ENCODE measurements at places on chromosomes 16 and 17. TPM values are rescaled to one million over a fixed set of nuclear protein-coding genes. Genes with fewer than 3 reads are reported as not detected.

Gene STH
- not detected for total RNA-seq

Gene PRSS8
- not detected for total RNA-seq

Gene KRT34
- total RNA-seq, result 0.17 TPM

Gene JMJD8
- 31.0 TPM for total RNA-seq

Gene RPS2
- 2,610 TPM for total RNA-seq

Gene CDH13
- 11.6 TPM for total RNA-seq

Gene C17orf113
- total RNA-seq, result 0.17 TPM

Gene DNAH9
- total RNA-seq, result not detected

Gene UNC45B
- total RNA-seq, result not detected

Gene CCL11
- total RNA-seq, result not detected

Gene KLHDC4
- 20.1 TPM for total RNA-seq

Gene FBXL19
- total RNA-seq, result 28.4 TPM

Gene ABI3
- total RNA-seq, result not detected

Gene GPR142
- 1.3 TPM for total RNA-seq

Gene SLFN13
- total RNA-seq, result 2.2 TPM

Gene MYH1
- total RNA-seq, result not detected

Gene CCL1
- not detected for total RNA-seq

Gene GLYR1
- 52.7 TPM for total RNA-seq

Gene DHX58
- 17.2 TPM for total RNA-seq

Gene POLR3K
- 2.0 TPM for total RNA-seq

Gene ABCA6
- total RNA-seq, result 37.1 TPM

Gene NPIPA5
- 5.4 TPM for total RNA-seq

Gene KCNAB3
- total RNA-seq, result 0.33 TPM

Gene TEX19
- not detected for total RNA-seq

Gene SYT17
- 0.66 TPM for total RNA-seq

Gene DHRS7C
- not detected for total RNA-seq

Gene SPIRE2
- 2.2 TPM for total RNA-seq

Gene SPATA32
- total RNA-seq, result not detected

Gene CACNB1
- 7.9 TPM for total RNA-seq

Gene THOC6
- 26.9 TPM for total RNA-seq

Gene CTNS
- total RNA-seq, result 30.5 TPM

Gene EIF3C
- total RNA-seq, result 116 TPM

Gene UBB
- total RNA-seq, result 1,965 TPM

Gene TRIM37
- total RNA-seq, result 39.3 TPM

Gene SMYD4
- 7.9 TPM for total RNA-seq

Gene CA5A
- not detected for total RNA-seq

Gene BCL6B
- total RNA-seq, result 0.33 TPM

Gene GNAO1
- total RNA-seq, result under 0.01 TPM

Gene EVI2A
- total RNA-seq, result 15.3 TPM

Gene SYNGR3
- total RNA-seq, result 4.8 TPM

Gene CPHXL2
- not detected for total RNA-seq

Gene MRPL45
- total RNA-seq, result 38.4 TPM

Gene GPRC5B
- 4.4 TPM for total RNA-seq

Gene FKBP10
- 407 TPM for total RNA-seq

Gene CCL16
- not detected for total RNA-seq

Gene NETO2
- total RNA-seq, result 4.3 TPM

Gene OSGIN1
- 3.8 TPM for total RNA-seq

Gene SLC6A2
- total RNA-seq, result not detected

Gene SMIM36
- total RNA-seq, result not detected

Gene HNF1B
- total RNA-seq, result not detected

Gene ZNF385C
- total RNA-seq, result not detected

Gene MSL1
- 48.6 TPM for total RNA-seq

Gene CES3
- 1.9 TPM for total RNA-seq
